Fibroblast of lung (primary cell): ENCODE measurements at places on chromosomes 5 and 9. TPM values are rescaled to one million over a fixed set of nuclear protein-coding genes. Genes with fewer than 3 reads are reported as not detected.

The SGCD gene
- total RNA-seq: 21.1 and 67.5 TPM in 2 replicates

The SLC6A3 gene
- not detected in 2 replicates for total RNA-seq

The GDF9 gene
- total RNA-seq: under 0.01 and 0.17 TPM in 2 replicates

The CER1 gene
- not detected in 2 replicates for total RNA-seq

The ZCCHC10 gene
- total RNA-seq: 7.4 and 12.3 TPM in 2 replicates

The SEMA5A gene
- total RNA-seq: 17.7 and 30.6 TPM in 2 replicates

The PCSK5 gene
- 3.6 and 4.8 TPM in 2 replicates for total RNA-seq

The SLC25A2 gene
- total RNA-seq: 0.66 TPM in 1 of 2 replicates, not detected in the other

The LRRC19 gene
- total RNA-seq: not detected in 2 replicates

The TUT7 gene
- total RNA-seq: 36.3 and 39.0 TPM in 2 replicates

The CMYA5 gene
- total RNA-seq: 4.1 and 7.8 TPM in 2 replicates

The GRM6 gene
- not detected in 2 replicates for total RNA-seq

The ARID3C gene
- total RNA-seq: under 0.01 and 0.17 TPM in 2 replicates

The GNG10 gene
- total RNA-seq: 54.4 and 64.1 TPM in 2 replicates

The INSL6 gene
- total RNA-seq: not detected in 2 replicates

The NRG2 gene
- total RNA-seq: 0.51 and 1.3 TPM in 2 replicates

The GNA14 gene
- total RNA-seq: 0.26 and 0.50 TPM in 2 replicates

The CARD6 gene
- 12.7 and 14.4 TPM in 2 replicates for total RNA-seq

The VAV2 gene
- 15.2 and 17.7 TPM in 2 replicates for total RNA-seq

The MYMK gene
- not detected in 2 replicates for total RNA-seq

The PCA3 gene
- not detected in 2 replicates for total RNA-seq

The PLPP7 gene
- total RNA-seq: 8.2 and 9.4 TPM in 2 replicates

The IL31RA gene
- total RNA-seq: 2.1 and 2.6 TPM in 2 replicates

The ACOT12 gene
- 0.26 and 2.0 TPM in 2 replicates for total RNA-seq

The EIF4EBP3 gene
- total RNA-seq: 1.8 and 2.3 TPM in 2 replicates

The PCDHGB6 gene
- total RNA-seq: 3.9 and 4.3 TPM in 2 replicates

The C9orf43 gene
- 0.50 and 0.51 TPM in 2 replicates for total RNA-seq

The PTGDS gene
- 89.9 and 90.3 TPM in 2 replicates for total RNA-seq

The ADAMTSL2 gene
- under 0.01 TPM in 2 replicates for total RNA-seq

The PCDHGB7 gene
- total RNA-seq: 13.0 and 13.6 TPM in 2 replicates

The CEP120 gene
- total RNA-seq: 21.6 and 22.3 TPM in 2 replicates

The TMEM252 gene
- not detected in 2 replicates for total RNA-seq

The GABRA6 gene
- not detected in 2 replicates for total RNA-seq

The TAF11L5 gene
- not detected in 2 replicates for total RNA-seq

The ZNF462 gene
- total RNA-seq: 19.5 and 27.4 TPM in 2 replicates

The SREK1 gene
- total RNA-seq: 52.4 and 94.5 TPM in 2 replicates

The RORB gene
- 2.1 and 4.3 TPM in 2 replicates for total RNA-seq

The MARCHF11 gene
- total RNA-seq: not detected in 2 replicates

The CRHBP gene
- total RNA-seq: under 0.01 and 0.17 TPM in 2 replicates

The PCDHB5 gene
- 1.8 and 2.8 TPM in 2 replicates for total RNA-seq
